ENCODE measurements at places on chromosomes 12 and 14.

DNA sequence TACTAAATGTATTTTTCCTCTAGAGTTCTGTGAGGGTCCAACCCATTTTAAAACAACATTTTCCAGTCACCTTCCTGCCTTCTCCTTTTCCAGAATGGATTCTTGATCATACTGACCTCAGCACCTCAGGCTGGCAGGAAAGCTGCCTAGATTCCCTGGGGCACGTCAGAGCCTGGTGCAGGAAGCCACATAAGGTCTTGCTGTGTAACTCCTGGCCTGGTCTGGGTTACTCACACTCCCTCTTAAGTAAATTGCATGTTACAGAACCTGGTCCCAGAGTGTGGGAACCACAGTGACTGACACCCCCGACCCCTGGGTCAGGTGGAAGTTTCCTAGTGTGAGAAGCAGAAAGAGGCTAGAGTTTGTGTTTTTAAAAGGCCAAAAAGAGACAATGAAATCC, 209.8 kb downstream of the SPTSSA start:
- DNase-seq: no peak

GRCh38 chr12:54292931-54293241, 7.9 kb downstream of the NFE2 start:
- DNase-seq: no peak

- DNase-seq: no peak
Measured at GRCh38 chr12:66061557-66062289, 68.8 kb downstream of the LLPH start.

DNA sequence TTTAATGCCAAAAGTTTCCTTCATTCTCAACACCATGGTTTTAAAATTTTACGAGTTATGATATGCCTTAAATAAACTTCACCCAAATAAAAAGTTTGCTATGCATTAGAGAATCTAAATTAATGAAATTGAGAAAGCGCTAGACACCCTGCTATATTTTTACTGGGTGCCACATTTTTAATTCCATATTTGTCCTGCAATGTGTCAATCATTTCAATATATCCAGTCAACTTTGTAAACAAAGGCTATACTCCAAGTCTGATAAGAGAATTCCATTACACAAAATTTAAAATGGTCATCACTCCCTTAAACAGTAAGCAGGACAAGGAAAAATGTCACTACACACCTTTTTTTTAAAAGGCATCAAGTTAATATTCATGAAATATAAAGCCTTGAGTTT, 1.9 kb downstream of the PPP1R12A start:
- DNase-seq: no peak

DNA sequence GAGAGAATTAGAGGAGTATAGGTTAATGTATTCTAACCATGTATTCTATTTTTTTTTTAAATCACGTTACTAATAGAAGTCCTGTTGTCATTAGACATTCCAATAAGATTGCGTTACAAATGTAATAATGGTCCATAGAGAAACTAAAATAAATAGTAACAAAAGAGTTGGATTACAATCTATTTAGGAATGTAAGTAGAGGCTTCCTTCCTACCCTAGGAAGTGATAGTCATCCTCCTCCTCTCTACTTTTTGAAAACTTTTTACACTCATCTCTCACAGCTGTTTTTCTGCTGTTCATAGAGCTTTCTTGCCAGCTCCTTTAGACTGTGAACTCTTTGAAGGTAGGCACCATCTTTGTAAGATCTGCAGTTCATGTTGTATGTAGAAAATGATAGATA, 23.6 kb downstream of the TRHDE start:
- DNase-seq: peak; percentile 82

- DNase-seq: peak; percentile 31
Measured at GRCh38 chr14:88168498-88169165, 154.4 kb downstream of the KCNK10 start.

- no peak for DNase-seq
Measured at GRCh38 chr12:131592972-131593371, 117.9 kb upstream of the SFSWAP start.

- DNase-seq: no peak
Measured at GRCh38 chr14:44955528-44955927, 6.2 kb downstream of the KLHL28 start.

DNA sequence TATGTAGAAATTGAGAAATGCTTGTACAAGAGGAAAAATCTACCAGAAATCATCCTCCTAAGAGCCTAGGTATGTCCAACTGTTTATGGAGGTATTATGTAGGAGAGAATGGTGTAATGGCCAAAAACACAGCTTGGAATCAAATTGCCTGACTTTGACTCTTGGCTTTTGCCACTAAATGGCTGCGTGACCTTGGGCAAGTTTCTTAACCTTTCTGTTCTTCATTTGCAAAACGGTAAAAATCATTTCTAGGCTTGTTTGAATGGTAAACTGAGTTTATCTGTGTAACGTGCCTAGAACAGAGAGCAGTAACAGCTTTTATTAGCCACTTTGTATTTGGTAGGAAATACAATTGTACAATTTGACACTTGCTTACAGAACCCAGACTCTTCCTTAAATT, 4.9 kb upstream of the GRIP1 start:
- no peak for DNase-seq

- DNase-seq: no peak
Measured at GRCh38 chr14:104309657-104310369, 171.4 kb downstream of the KIF26A start.

DNA sequence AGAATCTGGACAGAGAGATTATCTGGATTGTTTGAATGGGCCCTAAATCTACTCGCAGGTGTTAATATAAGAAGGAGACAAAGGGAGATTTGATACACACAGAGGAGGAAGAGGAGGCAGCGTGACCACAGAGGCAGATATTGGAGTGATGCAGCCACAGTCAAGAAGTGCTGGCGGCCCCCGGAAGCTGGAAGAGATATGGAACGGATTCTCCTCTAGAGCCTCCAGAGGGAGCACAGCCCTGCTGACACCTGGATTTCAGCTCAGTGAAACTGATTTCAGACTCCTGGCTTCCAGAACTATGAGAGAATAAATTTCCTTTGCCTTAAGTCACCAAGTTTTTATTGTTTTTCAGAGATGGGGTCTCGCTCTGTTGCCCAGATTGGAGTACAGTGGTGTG, 9.2 kb upstream of the TC2N start:
- DNase-seq: no peak

DNA sequence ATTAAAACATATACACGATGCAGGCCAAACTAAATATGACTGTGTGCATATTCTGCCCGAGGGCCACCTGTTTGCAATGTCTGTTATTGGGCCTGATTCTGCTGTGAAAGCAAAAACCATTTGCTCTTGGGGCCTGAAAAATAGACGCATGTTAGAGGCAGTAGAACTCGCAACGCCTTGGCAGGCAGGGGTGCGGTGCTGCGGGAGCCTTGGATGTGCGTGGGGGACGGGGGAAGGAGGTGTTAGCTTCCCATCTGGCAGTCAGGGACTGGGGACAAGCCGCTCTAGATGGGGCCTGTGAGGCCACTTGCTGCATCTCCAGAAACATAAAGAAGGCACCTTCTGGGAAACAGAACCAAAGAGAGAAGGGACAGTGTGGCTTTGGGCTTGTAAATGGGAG, 216.3 kb downstream of the PHETA1 start:
- DNase-seq: no peak

DNA sequence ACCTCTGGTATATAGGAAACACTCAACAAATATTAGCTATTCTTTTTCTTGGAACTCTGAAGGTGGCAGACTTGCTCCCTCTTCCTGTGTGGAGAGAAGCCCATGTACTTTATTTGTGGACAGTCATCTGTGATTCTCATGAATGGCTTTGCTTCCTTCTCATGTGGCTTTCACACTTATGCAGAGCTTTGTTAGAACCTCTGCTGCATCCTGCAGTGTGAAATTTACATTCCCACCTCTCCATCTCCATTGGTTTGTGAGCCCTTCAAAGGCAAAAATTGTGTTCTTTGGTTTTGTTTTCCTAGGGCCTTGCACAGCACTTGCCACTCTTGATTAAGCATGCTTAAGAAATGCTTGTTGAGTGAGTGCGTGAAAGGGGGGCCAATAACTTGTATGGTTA, 51.9 kb downstream of the BICD1 start:
- DNase-seq: no peak

DNA sequence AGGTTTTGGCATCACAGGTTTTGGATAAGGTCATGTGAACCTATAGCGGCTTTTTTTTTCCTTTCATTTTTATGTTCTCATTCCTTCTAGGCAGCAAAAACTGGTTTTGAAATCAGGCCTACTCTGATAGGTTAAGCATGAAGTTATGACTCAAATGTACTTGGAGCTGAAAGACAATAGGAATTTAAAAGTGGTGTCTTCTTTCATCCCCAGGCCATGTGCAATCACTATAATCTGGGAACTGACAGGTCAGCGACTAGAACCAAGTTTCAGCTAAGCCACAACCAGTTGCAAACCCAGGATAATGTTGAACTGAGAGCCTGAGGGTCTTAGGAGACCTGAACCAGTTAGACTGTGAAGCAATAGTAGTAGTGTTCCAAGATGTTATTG, 74.3 kb downstream of the ANO6 start:
- peak; percentile 67 for DNase-seq

DNA sequence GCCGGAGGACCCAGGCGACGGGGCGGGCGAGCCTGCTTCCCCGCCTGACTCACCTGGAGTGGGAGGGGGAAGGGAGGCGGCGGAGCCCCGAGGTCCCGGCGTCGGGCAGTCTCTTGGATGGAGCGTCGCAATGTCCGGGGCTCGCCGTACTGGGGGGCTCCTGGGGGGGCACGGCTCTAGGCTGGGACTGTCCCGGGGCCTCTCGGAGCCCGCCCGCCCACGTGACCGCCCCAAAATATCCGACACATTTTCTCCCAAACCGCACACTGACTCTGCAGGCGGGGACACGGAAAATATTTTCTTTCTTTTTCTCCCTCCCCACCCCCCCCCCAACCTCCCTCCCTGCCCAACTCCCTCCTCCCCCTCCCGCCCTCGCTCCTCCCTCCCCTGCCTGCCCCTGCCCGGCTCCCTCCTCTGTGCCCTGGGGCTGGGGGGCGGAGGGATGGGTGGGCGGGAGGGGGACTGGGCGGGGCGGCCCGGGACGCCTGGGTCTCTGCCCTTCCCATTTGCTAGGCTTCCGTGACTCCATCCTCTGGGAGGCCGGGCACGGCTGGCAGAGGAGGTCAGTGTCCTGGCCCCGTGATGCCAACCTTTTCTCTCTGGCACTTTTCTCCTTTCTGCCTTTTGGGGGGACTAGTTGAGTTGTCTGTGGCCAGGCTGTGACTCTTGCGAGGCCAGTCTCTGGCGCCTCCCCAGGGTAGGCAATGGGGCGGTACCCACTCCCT, at the start of gene RARG:
TSS of gene RARG (minus strand) at position 289 of the 725 bp plus-strand sequence. CDS start 4,664 bp downstream, outside the sequence.
- DNase-seq: peak; percentile 78

GRCh38 chr12:47085815-47086252, 6.1 kb upstream of the AMIGO2 start:
- DNase-seq: peak; percentile 85

GRCh38 chr14:103423050-103423461, 37.8 kb downstream of the MARK3 start:
- peak; percentile 89 for DNase-seq

DNA sequence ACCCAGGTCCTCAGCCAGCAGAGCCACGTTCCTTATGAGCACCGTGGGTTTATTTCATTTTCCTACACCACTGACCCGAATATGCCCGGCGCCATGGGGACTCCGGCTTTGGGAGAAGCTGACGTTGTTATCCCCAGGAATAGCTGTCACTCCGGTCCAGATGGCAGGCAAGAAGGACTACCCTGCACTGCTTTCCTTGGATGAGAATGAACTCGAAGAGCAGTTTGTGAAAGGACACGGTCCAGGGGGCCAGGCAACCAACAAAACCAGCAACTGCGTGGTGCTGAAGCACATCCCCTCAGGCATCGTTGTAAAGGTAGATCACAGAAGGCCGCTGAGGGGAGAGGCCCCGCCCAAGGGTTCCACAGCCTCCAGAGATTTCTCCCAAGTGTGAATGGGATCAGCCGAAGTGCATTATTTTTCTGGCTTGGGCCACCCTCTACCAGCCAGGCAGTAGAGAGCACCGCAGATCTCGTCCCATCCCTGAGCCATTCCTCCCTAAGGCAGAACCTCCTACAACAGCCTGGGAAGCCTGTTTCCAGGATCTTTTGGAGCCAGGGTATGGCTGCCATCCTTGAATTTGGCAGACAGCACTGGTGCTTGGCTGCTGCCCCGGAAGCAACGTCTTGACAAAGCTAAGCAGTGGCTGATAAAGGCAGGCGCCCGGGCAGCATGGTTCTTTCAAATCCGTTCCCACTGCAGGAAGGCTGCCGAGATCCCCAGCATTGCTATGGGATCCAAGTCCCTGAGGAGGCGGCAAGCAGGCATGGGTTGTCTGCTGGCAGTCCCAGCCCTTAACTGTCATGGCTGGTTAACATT, 17.8 kb downstream of the CDK2AP1 start:
- no peak for DNase-seq

DNA sequence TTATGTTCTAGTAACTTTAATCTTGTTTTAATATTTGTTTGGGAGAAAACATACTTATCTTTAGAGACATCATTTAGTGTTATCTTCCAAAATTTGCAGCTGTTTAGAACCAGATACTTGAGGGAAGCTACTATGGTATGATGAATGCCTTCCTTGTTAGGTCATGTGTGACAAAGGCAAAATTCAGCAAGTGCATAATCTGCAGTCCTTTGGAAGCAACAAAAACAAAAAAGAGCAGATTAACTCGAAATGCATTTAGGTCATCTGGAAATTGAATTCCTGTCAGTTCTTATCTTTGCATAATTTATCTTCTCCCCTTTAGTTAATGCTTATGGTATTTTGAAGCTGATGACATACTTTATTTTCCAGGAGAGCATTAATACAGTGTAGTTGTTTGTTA, 3.5 kb downstream of the FBXO34 start:
- DNase-seq: peak; percentile 47

DNA sequence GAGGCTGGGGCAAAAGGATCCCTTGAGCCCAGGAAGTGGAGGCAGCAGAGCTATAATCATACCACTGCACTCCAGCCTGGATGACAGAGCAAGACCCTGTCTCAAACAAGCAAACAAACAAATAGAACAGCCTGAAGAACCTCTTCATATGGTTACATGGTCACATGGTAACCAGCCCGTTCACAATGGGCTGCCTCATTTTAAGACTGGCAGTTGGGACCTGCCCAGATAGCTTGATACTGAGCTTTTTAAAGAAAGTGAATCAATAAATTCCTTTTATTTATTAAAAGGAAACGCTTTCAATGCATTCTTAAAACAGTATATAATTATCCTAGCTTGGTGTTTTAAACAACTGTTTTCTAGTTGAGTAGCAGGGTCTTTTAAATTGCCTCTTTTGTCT, 10.5 kb downstream of the MLXIP start:
- DNase-seq: no peak

DNA sequence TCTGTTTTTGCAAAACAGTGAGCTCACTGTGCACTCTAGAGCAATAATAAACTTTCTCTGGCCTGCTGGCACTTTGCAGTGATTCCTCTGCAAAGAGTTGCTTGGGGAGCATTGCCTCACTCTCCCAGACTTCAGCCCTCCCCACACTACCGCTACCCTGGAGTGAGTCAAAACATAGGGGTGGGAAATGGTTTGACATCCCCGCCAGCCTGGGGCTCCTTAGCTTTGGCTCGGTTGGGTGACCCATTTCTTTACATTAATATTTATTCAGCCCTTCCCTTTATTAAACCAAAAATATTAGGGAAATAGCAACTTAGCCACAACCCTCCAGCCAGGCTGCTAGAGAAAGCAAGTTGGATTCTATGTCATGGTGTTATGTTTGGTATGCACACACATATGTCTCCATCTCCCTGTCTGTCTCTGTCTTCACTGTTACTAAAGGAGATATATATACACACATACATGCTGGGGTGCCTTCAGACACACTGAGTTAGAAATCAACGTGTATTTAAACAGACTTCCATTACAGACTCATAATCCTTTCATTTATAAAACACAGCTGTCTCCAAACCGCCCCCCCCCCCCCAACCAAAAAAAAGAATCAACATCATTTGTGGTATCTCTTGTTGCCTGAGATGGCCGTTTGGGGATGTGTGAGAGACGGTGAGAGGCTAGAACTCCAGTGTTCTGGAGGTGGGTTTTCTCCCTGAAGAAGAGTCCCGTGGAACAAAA, 3.4 kb upstream of the IRF2BPL start:
- DNase-seq: peak; percentile 83

Data from fibroblast of skin of right biceps (primary cell).